ENCODE measurements at places on chromosomes 2 and 18.

GRCh38 chr18:68713131-68713530 is 1.8 kb downstream of the TMX3 start:
- no peak for DNase-seq

GRCh38 chr2:943821-944220 is 6.8 kb upstream of the SNTG2 start:
- DNase-seq: no peak

GRCh38 chr2:31402388-31402787 is 12.2 kb downstream of the XDH start:
- DNase-seq: no peak

DNA sequence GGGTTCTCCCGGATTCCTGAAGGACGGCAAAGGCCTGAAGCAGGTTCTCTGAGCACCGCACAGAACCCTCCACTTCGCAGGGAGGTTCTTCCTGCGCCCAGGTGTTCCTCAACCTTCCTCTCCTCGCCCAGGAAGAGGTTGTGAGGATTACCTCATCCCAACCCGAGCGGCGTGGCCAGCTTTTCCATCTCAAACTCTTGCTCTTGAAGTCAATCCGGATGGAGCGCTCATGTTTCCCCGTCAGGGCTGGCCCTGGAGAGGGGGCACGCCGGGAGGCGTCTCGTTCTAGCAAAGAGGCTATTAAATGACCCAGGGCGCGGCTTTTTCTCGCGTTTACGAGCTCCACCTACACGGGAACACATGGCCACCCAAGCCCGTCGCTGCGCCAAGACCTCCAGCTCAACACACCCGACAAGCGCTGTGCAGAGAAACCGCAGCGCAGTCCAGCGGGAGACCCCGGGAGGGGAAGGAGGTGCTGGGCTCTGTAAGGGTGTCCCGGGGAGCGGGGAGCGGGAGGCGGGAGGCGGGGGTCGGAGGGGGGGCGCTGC is 540 bp upstream of the RAB10 start:
- peak; percentile 78 for DNase-seq

GRCh38 chr2:162465430-162465829 is 121.5 kb downstream of the GCA start:
- no peak for DNase-seq

DNA sequence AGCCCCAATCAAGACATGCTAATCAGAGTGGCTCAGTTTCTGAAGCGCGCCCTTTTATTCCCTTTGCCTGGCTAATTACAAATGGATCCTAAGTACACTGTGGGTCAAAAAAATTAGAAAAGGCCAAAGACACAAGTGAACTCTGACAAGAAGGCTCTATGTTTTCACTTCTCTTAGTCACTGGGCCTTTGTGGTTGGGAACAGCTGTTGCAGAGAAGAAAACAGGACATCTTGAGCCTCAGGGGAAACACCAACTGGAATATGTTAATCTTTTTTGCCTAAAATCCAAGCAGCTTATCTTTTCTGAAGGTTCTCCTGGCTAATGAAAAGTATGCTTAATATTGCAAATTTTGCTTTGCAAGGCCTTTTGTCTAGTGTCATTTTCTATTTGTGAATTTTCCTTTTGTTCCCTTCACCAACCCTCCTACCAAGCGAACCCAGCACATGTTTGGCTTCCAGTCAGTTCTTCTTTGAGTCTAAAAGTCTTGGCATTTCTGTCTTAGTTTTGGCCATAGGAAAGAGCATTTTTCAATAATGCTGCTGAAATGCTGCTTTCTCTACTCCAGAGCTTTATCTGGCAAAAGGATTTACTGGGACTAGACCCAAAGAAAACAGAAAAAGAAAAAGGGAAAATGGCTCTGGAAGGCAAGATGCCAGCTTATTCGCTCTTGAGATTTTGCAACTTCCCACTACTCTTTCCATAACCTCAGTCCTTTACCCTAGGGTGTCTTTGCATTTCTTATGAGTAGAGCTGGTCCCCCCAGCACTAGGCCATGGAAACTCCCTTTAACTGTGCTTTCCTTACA is 440.2 kb upstream of the ST6GAL2 start:
- DNase-seq: no peak

DNA sequence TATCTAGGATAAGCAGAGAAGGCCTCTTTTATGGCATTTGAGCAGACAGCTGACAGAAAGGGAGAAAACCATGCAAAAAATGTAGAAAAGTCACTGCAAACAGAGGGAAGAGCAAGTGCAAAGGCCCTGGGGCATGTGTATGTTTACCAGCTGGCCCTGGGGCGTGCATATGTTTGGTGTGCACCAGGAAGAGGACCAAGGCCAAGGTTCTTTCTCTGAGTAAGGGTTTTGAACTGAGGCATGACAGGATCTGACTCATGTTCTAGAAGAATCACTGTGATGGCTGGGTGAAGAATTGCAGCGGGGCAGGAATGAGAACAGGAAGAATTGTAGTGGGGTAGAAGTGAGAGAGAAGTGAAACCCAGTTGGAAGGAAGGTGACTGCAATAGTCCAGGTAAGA is 69.6 kb downstream of the STEAP3 start:
- no peak for DNase-seq

GRCh38 chr2:196434217-196434616 is 205.3 kb upstream of the CCDC150 start:
- DNase-seq: no peak

- DNase-seq: no peak
Measured at GRCh38 chr18:51137026-51137729, 60.3 kb downstream of the MEX3C start.

GRCh38 chr2:10000541-10000940 is 42.8 kb upstream of the KLF11 start:
- no peak for DNase-seq

- DNase-seq: no peak
Measured at GRCh38 chr2:104049438-104049837, 804.5 kb upstream of the POU3F3 start.

- no peak for DNase-seq
Measured at GRCh38 chr2:121723316-121723715, 13.4 kb downstream of the NIFK start.

GRCh38 chr2:180907731-180908130 is 72.7 kb upstream of the UBE2E3 start:
- DNase-seq: no peak

- DNase-seq: no peak
Measured at GRCh38 chr2:168639018-168639417, 163.4 kb upstream of the NOSTRIN start.

- DNase-seq: no peak
Measured at GRCh38 chr2:189109921-189110397, 69.6 kb downstream of the COL5A2 start.

GRCh38 chr2:182667315-182667695 is 48.8 kb upstream of the DNAJC10 start:
- no peak for DNase-seq

DNA sequence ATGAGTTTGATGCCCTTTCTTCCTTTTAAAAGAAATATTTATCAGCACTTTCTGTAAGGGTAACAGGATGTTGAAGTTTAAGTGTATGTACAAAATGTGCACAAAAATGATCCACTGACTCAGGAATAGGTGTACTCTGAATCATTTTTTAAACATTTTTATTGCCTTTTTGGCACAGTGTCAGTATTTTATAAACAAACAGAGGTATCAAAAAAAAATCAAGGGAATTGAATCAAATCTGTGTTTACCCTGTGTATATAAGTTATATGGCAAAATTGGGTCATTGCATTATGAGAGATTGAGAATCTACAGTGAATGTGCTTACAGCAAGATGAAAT is 513.9 kb upstream of the NETO1 start:
- no peak for DNase-seq

GRCh38 chr18:24413148-24413547 is 13.3 kb upstream of the IMPACT start:
- no peak for DNase-seq

- DNase-seq: no peak
Measured at GRCh38 chr18:78323453-78324197, 656.0 kb upstream of the SALL3 start.

- no peak for DNase-seq
Measured at GRCh38 chr18:45656194-45656770, 41.0 kb downstream of the SLC14A2 start.

DNA sequence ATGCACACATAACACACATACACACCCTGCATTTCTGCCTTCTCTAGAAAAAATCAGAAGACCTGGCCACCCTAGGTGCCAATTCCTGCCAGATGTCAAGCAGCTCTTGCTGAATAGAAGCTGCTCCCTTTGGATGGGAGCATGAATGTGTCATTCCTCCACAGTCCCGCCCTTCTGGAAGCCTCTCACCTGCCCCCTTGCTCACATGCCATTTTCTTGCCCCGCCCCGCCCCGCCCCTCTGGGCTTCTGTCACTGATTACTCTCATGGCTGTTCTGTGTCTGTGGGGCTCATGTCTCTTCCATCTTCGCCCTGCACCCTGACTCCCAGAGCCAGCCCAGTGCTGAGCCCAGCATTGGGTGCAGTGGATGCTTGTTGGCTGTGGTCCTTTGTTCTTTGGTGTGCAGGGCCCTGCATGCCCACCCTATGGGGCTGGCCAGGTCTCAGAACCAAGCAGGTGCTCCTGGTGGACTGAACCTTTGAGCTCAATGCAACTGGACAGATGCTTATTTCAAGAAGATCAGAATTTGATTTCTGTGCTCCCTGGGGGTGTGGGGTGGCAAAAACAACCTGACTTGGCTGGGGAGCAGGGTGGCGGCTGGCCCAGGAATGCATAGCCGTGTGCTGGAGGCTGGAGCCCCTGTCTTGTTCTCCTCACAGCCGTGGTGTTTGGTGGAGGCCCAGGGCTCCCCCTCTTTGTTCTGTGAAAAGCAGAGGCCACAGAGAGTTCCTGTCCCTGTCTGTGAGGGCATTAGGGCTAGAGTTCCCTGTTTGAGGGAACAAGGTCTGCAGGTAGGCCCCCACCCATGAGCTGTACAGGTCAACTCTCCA is 140.6 kb upstream of the GLI2 start:
- no peak for DNase-seq

DNA sequence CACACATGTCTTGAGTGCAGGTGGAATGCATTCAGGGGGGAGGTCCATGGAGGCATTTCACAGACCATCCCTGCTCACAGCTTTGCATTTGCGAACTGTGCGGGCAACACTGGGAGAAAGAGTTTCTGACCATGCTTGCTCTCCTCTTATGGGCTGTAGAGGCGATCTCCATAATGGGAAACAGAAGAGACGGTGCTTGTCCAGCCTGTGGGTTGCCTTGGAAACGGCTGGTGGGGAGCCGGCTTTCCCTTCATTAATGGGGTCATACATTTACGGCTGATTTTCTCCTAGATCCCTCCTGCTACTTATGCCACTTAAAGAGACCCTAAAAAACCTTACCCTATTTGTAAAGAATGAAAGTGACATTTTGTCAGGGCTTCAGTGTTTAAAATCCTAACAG is 147.4 kb downstream of the SOX11 start:
- DNase-seq: peak; percentile 1

DNA sequence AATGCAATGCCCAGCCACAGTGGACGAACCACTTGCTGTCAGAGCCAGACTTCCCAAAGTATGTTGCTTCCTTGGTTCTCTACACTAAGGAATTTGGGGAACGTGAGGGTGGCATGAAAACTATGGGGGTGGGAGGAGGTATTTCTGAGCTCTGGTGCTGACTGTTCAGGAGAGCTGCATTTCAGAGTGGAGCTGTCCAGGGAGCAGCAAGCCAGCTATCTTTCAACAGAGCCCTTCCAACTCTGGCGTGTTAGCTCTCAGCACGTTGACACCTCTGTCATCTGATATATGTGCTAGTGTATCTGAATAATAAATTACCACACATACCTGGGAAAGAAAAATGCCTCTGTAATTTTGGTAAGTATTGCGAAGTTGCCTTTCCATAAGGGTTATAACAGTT is 66.1 kb downstream of the SAP130 start:
- DNase-seq: no peak

GRCh38 chr2:88220718-88221117 is 50.6 kb downstream of the THNSL2 start:
- DNase-seq: no peak
